ENCODE measurements at places on chromosomes 13 and 19.

- no peak for DNase-seq
These were observed 22.8 kb upstream of the NDUFS7 start for GRCh38 chr19:1360818-1361461.

- DNase-seq, result no peak
These were observed 34.8 kb downstream of the PCDH17 start for GRCh38 chr13:57666131-57666953.

- DNase-seq, result no peak
These were observed 11.9 kb upstream of the NAPA start for GRCh38 chr19:47526798-47527197.

- no peak for DNase-seq
These were observed 213.6 kb downstream of the FOXO1 start for GRCh38 chr13:40452741-40453334.

Measured in activated CD8-positive, alpha-beta memory T cell treated with anti-CD3 and anti-CD28 coated beads for 1 hour (primary cell).